Pancreas (tissue), 10 donors: ENCODE measurements at places on chromosomes 1 and 21. TPM values are rescaled to one million over a fixed set of nuclear protein-coding genes. Genes with fewer than 3 reads are reported as not detected.

DNA sequence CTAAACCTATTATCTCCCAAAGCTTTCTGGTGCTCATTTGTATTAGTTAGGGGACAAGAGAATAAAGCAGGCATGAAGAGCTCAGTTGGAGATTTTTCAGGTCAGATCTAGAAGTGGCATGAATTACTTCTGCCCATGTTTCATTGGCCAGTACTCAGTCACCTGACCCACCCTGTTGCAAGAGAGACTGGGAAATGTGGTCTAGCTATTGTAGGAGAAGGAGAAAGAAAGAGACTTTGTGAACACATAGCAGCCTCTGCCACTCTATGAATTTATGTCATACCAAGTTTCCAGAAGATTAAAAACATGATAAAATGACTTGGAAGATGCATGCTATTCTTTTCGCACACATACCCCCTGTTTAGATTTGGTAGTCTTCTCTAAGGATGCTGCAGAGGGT is 302.3 kb upstream of the RUNX1 start:
- no peak for DNase-seq

The OR10Z1 gene
- total RNA-seq: not detected

GRCh38 chr21:32065654-32066053 is 192.8 kb downstream of the HUNK start:
- DNase-seq: no peak

DNA sequence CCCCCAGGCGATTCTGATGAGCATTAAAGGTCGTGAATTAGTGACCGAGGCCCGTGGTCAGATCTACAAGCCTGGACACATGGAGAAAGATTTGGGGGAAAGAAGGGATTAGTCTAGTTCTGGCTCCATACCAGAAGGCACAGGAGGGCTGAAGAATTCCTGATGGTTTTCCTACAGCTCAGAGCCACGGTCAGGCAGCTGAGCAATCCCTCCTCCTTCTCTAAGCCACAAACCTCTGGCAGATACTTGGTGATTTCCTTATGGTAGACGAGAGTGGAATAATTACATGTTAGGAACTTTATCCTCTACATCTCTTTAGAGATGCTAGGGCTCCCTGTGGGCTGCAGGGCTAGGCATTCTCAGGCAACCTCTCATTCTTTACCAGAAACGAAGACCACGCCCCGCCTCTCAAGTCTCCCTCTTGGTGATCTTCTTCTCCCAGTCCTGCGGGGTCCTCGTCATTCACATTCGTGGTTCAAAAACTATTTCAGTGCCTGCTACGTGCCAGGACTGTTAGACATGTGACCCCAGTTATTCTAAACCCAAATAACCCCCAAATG is 20.5 kb upstream of the ZBTB18 start:
- DNase-seq: no peak

DNA sequence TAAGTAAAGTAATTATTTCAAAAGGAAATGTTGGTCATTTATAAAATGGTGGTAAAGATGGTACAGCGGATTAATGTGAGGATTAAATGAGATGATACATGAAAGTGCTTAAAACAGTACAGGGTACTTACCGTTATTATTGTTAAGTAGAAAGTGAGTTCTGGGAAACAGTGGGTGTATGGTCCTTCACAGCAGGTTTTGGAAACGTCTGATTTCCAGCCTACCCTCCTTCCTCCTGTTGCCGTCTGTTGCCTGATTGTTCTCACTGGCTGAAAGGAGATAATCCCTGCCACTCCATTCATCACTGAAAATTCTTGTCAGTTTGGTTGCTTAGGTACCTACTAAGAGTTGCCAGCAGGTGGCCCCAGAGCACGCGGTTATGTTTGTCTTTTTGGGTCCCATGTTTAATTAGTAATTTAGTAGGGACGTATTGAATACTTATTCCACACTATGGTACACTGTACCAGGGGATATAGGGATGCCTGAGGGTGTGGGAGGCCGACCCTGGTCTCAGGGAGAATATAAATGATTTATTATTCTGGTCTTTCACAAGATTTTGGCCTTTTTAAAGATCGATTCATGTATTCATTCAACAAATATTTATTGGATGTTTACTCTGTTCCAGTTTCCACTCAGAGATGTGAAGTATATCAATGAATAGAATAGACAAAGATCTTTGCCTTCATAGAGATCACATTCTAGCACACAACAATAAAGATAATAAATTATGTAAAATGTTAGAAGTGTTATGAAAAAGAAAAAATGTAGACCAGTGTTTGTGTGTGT is 30.8 kb upstream of the RPTN start:
- DNase-seq: no peak

- DNase-seq: no peak
Measured at GRCh38 chr1:185840880-185841279, 106.7 kb downstream of the HMCN1 start.
